Left lung (tissue), 14 donors: ENCODE measurements at places on chromosomes 13 and 19. TPM values are rescaled to one million over a fixed set of nuclear protein-coding genes. Genes with fewer than 3 reads are reported as not detected.

Gene ZNF728
- total RNA-seq = 0.71 TPM

Gene PRR20B
- not detected for total RNA-seq

Gene SLC25A23
- 118 TPM for total RNA-seq

Gene LILRA5
- 4.2 TPM for total RNA-seq

Gene CYSLTR2
- 1.2 TPM for total RNA-seq

Gene COMP
- total RNA-seq = 47.7 TPM

Gene ELANE
- total RNA-seq = 1.3 TPM

DNA sequence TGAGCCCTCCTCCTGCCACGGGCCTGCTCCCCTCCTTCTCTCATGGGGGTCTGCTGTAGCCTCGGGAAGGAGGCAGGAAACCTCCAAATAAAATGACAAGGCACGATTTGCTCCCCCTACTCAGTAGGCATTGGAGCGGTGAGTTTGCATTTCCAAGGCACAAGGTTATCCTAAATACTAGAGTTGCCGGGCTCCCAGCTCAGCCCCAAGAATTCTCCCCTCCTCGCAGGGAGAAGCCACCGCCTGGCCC, 1.5 kb downstream of the CEBPA start:
- H3K27me3 ChIP-seq = peaks cover 8% of the 10 kb centered on the region
- H3K36me3 ChIP-seq = no peaks in the 10 kb centered on the region
- peak overlapping the region; percentile 57 for H3K27ac ChIP-seq
- peaks cover 66% of the 10 kb centered on the region for H3K4me1 ChIP-seq
- peak overlapping the region; percentile 70 for H3K4me3 ChIP-seq

DNA sequence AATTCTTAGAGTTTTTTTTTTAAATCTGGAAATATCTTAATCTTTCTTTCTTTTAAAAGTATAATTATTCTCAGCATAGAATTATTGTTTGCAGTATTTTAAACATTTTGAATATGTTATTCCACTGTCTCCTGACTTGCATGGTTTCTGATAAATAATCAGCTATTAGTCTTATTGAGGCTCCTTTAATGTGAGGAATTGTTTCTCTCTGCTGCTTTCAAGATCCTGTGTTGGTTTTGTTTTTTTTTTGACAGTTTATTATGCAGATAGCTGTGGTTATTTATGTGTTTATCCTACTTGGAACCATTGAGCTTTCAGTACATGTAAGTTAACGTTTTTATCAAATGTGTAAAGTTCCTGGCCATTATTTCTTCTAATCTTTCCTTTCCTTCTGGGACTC, 477.9 kb upstream of the HTR2A start:
- no peaks in the 10 kb centered on the region for H3K27me3 ChIP-seq
- no peak overlapping the region for H3K4me3 ChIP-seq
- DNase-seq = no peak
- no peaks in the 10 kb centered on the region for H3K4me1 ChIP-seq
- H3K27ac ChIP-seq = no peak overlapping the region
- no peaks in the 10 kb centered on the region for H3K36me3 ChIP-seq

DNA sequence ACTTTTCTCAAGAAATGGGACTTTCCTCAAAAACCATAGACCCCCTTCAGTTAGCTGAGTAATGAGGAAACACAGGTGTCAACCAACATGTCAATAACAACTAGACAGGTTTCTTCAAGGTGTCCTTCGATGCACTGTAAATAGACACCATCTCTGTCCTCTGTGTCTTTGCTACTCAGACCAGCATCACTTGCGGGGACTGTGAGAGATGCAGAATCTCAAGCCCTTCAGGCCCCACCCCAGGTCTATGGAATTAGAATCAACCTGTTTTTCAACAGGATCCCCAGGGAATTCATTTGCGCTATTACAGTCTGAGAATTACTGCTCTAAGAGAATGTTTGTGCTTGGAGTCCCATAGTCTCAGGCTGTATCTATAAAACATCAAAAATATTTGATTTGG, 469.9 kb downstream of the COG6 start:
- no peak overlapping the region for H3K27ac ChIP-seq
- no peaks in the 10 kb centered on the region for H3K4me1 ChIP-seq
- no peaks in the 10 kb centered on the region for H3K27me3 ChIP-seq
- no peak for DNase-seq

DNA sequence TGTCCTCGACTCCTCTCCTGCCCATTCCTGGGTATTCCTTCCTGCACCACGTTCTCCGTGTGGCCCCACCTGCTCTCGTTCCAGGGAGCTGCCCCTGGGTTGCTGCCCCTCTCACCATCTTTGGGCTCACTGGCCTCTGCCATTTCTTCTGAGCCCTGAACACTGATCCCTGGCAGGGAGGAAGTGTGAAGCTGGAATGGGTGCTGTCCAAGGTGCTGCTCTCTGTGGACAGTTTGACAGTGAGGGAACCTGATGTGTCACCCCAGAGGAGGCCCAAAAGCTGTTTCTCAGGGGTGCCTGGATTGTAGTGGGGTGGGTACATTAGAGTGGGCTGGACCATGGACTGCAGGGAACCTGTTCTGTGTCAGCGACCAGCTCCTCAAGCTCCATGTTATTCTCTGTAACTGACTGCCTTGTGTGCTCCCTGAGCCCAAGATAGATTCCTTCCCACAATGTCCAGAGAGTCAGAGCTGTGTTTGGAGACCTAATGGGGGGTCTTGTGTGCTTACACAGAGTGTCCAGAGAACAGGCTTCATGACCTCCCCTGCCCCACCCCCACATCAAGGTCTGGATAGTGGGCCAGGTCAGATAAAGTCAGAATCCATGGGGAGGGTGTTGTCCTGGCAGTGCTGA, 7.2 kb upstream of the CEACAM8 start:
- no peak overlapping the region for H3K4me3 ChIP-seq
- H3K27ac ChIP-seq = no peak overlapping the region
- H3K36me3 ChIP-seq = no peaks in the 10 kb centered on the region
- H3K27me3 ChIP-seq = peaks cover 55% of the 10 kb centered on the region

DNA sequence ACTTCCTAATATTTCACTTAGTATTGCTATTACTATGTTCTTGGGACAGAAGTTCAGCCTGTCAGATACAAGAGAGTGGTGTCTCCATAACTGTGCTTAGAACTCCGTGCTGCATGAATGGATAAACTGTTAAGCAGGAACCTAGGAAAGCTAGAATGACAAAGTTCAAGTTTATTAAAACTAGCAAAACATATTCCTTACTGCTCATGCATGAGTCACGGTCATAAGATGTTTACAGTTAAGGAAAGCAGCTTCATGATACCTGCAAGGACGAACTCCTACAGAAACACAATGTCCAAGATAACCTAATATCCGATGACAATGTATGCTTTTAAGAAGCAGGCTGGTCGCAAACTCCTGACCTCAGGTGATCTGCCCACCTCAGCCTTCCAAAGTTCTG, 6.0 kb upstream of the ZNF765 start:
- no peak for DNase-seq
- no peak overlapping the region for H3K4me3 ChIP-seq
- H3K36me3 ChIP-seq = no peaks in the 10 kb centered on the region
- H3K27ac ChIP-seq = no peak overlapping the region

DNA sequence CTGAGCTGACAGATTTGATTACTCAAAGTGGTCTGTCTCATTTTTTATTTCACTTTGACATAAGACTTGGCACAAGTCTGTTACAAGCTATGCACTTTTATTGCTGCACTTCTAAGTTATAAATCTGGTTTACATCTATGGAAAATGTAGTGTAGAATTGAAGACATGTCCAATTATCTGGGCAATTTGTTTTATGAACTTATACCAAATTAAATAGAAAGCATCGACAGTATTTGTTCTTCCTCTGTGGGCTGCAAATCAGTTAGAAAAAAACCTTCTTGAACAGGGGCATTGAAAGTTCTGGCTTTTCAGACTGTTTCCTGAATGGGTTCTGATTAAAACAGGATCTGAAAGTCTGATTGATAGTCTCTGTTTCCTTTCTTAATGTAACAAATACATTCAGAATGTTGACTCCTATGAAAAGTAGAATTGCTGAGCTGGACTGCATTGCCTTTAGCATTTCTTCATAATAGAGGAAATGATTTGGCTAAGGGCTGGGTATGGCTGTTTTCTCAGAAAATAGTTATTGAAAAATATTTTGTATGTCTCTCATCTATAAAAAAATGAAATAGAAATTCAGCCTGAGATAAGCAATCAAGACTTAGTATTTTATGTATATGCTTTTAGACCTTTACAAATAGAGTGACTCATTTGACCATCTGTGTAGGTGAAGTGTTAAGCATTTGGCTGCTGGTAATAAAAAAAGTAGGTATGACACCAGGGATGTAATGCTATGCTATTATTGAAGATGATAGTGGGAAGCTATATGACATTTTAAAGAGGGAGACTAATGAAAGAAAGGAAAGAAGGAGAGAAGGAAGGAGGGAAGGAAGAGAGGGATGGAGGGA, 210.9 kb upstream of the SPRY2 start:
- H3K27ac ChIP-seq = no peak overlapping the region
- DNase-seq = no peak
- H3K4me3 ChIP-seq = no peak overlapping the region

- H3K27ac ChIP-seq = no peak overlapping the region
- H3K4me1 ChIP-seq = no peaks in the 10 kb centered on the region
- no peak overlapping the region for H3K4me3 ChIP-seq
Observed at GRCh38 chr19:31231237-31231636, 118.0 kb downstream of the TSHZ3 start.

GRCh38 chr13:99473515-99473914, 27.8 kb upstream of the TM9SF2 start:
- H3K36me3 ChIP-seq = no peaks in the 10 kb centered on the region
- peaks cover 5% of the 10 kb centered on the region for H3K27me3 ChIP-seq
- H3K27ac ChIP-seq = no peak overlapping the region
- peaks cover 6% of the 10 kb centered on the region for H3K4me1 ChIP-seq
- H3K4me3 ChIP-seq = no peak overlapping the region
- no peak for DNase-seq

DNA sequence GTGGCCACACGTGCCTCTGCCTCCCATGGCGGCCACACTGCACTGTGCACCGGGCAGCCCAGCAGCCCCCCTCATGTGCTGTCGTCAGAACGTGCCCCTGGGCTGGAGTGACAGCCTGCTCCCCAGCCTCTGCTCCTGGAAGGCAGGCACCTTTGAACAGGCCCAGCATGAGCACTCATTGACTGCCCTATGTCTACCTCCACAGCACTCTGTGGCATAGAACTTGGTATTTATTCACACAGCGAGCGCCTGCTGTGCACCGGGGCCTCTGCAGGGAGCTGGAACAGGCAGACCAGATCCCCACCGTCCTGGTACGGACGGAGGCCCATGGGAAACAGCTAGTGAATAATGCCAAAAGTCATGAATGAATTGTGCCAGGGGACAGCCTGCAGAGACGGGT, 53.7 kb downstream of the DPF1 start:
- no peaks in the 10 kb centered on the region for H3K27me3 ChIP-seq
- H3K4me1 ChIP-seq = no peaks in the 10 kb centered on the region
- H3K27ac ChIP-seq = no peak overlapping the region
